Activated gamma-delta T cell treated with anti-CD3 and anti-CD28 coated beads, Interleukin-2, amount 50 U/mL, for 16 hours (primary cell): ENCODE measurements at places on chromosomes 12 and 14.

DNA sequence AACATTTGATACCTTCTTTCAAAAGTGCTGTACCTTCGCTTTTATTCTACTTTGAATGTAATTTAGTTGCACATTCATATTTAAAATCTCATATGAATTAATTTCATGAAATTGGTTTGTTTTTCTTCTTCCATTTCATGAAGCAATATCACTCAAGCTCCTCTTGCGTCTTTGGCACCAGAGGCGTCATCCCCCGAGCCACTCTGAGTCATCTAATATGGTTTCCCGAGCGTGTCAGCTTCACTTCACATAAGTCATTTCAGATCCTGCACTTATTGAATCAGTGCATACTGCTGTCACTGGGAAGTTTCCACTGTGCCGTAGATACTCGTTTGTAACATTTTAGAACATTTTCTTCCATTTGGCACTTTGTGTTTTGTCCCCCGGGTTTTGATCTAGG, 105.6 kb downstream of the SLC25A47 start:
- DNase-seq: no peak

GRCh38 chr14:102728501-102728900, 48.7 kb upstream of the TRAF3 start:
- DNase-seq: no peak

GRCh38 chr12:117334855-117335587, 26.4 kb downstream of the NOS1 start:
- no peak for DNase-seq

DNA sequence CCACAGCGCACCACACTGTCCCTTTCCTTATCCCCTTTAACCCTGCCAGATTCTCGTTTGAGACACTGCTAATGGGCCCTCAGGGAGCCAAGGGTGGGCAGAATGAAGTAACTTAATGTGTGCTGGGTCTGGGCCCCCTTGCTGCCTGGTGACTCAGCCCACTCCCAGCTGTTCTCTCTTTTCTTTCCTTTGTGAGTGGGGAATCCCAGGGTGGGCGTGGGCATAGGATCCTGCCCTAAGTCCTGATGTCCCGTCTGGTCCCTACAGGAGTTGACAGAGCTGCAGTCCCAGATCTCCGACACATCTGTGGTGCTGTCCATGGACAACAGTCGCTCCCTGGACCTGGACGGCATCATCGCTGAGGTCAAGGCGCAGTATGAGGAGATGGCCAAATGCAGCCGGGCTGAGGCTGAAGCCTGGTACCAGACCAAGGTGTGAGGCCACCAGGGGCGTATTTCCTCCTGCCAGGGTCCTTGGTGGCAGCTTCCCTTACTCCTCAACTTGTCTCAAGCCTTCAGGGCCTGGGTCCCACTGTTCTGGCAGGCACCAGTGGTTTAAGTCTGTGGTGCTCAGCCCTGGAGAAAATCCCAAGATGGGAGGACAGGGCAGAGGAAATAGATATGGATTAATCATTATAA, 8.3 kb downstream of the KRT7 start:
- DNase-seq: no peak

- DNase-seq: no peak
These were observed 6.4 kb downstream of the SLC39A9 start for GRCh38 chr14:69404883-69405282.

GRCh38 chr14:102500158-102500662, 9.4 kb downstream of the ANKRD9 start:
- no peak for DNase-seq

DNA sequence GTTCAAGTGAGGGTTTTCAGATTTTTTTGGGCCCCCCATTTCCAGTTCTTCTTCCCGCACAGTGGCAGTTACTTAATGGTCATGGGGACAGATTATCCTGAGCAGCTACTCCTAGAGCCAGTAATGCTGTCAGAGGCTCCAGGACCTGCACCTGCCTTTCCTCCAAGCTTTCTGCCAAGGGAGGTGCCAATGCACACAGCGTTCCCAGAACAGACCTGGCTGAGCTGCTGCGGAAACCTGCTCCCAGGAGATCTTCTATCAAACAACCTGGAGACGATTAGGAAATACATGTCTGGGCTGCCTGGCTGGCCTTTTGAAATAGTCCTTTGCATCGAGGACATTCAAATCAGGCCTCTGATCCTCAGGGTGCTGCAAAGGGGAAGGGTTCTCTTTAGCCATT, 120.9 kb downstream of the SLC8A3 start:
- DNase-seq: no peak

GRCh38 chr12:50635364-50635763, 128.5 kb upstream of the ATF1 start:
- DNase-seq: no peak

GRCh38 chr12:53292426-53292825, 2.9 kb upstream of the PFDN5 start:
- no peak for DNase-seq

DNA sequence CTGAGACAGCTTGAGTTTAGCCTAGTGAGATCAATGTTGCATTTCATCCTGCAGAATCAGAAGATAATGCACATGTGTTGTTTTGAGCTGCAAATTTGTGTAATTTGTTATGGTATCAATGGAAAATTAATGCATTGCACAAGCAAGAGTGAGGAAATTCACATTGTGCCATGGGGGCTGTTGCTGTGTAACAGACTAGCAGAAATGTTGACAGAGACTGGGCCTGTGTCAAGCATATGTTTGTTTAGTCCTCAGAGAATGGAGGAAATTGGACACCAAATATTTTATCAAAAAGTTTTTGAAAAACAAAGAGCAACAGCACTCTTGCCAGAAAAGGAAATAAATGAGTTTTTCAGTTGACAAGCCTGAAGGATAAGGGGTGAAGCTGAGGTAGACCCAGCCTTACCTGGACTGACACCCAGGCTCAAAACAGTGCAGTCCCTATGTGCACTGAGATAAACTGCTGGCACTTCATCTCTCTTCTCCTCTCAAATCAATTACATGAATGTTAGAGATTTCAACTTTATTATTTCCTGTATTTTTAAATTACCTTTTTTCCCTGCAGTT, 1150.0 kb downstream of the FSCB start:
- no peak for DNase-seq

- no peak for DNase-seq
These were observed 33.9 kb upstream of the RASSF8 start for GRCh38 chr12:25924491-25925001.

- no peak for DNase-seq
These were observed 188.0 kb downstream of the EXOC5 start for GRCh38 chr14:57080691-57081090.

DNA sequence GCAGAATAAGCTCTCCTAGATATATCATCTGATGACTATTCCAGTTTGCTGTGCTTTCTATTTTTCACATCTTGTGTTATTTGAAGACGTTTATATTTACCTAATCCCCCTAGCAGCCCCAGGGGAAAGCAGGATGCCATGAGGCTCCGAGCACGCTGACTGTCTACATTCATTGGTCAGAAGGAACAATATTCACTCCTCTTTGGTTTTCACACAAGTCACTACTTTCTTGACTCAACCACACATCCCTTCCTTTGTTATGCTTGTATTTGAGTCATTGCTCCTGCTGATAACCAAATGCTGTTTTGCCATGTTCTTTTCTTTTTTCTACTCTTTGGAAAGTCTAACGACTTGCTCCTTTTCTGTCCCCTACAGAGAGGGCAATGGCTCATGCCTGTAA, 86.5 kb upstream of the SLC38A2 start:
- no peak for DNase-seq

GRCh38 chr14:78074561-78074960, 95.6 kb upstream of the NRXN3 start:
- DNase-seq: no peak

- DNase-seq: no peak
These were observed 14.1 kb downstream of the TEDC1 start for GRCh38 chr14:105505101-105505500.
